ENCODE measurements at places on chromosomes 1 and 21.

DNA sequence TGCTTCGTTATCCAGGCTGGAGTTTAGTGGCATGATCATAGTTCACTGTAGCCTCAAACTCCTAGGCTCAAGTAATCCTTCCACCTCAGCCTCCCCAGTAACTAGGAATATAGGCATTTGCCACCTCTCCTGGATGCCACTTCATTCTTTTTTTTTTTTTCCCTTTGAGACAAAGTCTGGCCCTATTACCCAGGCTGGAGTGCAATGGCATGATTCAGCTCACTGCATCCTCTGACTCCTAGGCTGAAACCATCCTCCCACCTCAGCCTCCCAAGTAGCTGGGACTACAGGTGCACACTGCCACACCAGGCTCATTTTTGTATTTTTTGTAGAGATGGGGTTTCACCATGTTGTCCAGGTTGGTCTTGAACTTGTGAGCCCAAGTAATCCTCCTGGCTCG lies 19.3 kb downstream of the OSBPL9 start:
- DNase-seq = no peak

DNA sequence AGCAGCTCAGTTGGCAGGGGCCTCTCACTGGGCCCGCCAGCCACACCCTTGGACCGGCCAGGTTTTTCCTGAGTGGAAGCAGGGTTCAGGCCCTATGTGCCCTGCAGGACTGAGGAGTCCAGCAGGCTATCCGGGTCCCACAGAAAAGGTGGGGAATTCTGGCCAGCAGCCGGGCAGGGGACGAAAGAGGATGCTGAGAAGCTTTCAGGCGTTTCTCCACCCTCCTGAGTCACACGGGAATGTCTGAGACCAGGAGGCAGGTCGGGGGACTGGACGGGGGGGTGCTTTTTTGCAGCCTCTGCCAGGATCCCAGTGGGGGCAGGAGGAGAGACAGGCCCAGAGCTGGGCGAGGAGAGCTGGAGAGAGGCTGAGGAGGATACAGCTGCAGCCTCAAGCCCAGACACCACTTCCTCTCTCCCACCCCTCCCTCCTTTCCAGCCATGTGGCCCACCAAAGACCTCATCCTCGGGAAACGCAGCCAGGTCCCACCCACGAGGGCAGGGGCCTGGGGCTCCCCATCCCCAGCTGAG lies 105.4 kb downstream of the SPSB1 start:
- DNase-seq = no peak

DNA sequence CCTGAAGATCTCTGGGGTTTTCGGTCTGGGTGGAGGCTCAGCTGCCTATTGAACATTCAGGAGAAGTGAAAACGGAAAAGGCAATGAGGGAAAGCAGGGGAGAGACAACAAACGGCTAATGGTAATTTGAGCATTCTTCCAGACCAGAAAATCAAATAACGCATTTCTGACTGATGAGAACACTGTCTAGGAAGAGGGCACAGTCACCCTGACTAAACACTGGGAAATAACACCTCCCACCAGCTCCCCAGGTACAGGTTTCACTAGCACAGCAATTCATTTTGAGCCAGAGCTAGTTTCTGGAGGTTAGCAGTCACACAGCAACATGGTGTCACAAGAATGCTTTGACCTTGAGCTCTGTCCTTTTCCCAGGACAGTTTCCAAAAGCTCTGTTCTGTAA lies 21.1 kb downstream of the NCF2 start:
- DNase-seq = peak; percentile 20

GRCh38 chr1:235011064-235011598 lies 117.5 kb downstream of the TOMM20 start:
- DNase-seq = no peak

DNA sequence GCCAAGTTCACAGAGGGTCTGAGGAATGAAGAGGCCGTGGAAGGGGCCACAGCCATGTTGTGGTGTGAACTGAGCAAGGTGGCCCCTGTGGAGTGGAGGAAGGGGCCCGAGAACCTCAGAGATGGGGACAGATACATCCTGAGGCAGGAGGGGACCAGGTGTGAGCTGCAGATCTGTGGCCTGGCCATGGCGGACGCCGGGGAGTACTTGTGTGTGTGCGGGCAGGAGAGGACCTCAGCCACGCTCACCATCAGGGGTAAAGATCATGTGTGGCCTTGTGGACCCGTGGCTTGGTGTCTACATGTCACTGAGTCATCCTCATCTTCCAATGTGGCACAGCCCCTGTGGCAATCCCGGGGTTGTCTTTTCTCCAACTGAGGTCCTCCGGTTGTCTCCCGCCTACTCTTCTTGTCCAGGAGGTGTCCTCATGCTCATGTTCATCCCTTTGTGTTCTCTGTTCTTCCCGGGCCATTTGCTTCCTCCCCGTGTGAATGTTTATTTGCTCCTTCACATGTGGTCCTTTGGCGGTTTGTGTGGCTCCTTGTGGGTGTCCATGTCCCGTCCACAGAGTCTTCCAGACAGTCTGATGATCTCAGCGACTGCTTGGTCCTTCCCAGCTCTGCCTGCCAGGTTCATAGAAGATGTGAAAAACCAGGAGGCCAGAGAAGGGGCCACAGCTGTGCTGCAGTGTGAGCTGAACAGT lies 84.2 kb downstream of the OBSCN start:
- no peak for DNase-seq

GRCh38 chr1:71428029-71428428 lies 347.2 kb upstream of the ZRANB2 start:
- no peak for DNase-seq

DNA sequence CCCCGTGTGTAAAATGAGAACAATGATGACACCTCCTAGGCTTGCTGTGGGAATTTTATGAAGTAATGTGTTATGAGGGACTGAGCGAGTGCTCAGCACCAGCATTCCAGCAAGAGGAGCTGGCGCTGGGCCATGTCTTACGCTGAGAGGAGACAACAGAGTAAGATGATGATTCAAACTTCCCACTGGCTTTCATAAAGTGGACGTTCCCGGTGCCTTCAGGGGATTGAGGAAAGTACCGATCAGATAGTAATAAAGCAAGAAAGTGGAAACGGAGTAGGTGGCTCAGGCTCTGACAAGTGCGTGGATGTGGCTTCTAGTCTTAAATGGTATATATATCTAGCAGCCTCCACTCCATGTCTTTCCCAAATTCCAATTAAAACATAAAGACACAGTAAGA lies 23.8 kb downstream of the EPHA10 start:
- DNase-seq = no peak

GRCh38 chr1:178686407-178686806 lies 38.6 kb upstream of the RALGPS2 start:
- no peak for DNase-seq

DNA sequence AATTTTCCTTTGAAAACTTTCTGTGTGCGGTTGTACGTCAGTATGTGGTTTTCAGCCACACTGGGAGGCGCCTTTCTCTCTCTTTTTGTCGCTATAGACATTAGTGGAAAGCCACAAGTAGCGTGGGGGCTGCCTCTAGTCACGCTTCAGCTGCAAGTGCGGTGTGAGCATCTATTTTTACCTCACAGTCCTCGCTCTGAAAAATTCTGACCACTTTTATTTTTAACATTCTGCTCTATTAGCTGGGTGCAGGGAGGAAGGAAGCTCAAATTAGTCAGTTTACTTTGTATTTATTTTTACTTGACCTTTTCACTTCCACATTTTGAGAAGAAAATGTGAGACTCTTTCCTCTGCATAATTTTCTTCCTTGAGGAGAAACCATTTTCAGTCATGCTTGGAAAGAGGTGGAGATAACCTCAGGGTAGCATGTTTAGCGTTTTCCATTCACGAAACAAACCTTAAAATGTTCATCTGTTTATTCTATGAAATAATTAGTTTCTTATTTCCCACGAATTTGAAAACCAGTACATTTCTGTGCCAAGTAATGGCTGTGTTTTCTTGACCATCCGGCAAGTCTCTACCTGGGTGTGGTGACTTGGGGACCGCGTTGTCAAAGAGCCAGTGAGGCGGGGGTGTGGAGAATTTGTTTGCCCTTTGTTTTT lies 35.6 kb downstream of the ADARB1 start:
- DNase-seq = no peak

GRCh38 chr1:78005755-78006154 lies 1.0 kb downstream of the DNAJB4 start:
- peak; percentile 90 for DNase-seq

- no peak for DNase-seq
Measured at GRCh38 chr1:6440198-6441126, 15.9 kb downstream of the ESPN start.

All from renal pelvis (tissue), 12 donors.